ENCODE measurements at places on chromosomes 3 and 15. TPM values are rescaled to one million over a fixed set of nuclear protein-coding genes. Genes with fewer than 3 reads are reported as not detected.
A peak's percentile ranks its signal among the peaks of the same experiment; 100 is the strongest.

DNA sequence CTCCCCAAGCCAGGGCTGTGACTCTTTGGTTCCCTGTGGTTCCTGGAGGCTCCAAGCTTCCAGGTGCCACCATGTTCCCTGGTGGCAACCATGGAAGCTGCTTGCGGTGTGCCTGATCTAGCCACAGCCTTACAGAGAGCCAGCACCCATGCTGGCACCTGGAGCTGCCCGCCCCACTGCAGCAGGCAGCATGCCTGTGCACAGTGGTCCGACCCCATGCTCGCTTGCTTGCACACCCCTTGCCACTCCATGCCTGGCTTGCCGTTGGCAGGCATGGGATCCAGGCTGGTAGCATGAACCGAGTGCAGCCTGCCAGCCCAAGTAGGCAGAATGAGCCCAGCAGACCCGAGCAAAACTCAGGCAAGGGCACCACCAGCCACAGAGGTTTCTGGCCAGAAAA is 53.9 kb downstream of the SLMAP start:
- DNase-seq: no peak

Gene SLC28A2
- total RNA-seq: not detected

DNA sequence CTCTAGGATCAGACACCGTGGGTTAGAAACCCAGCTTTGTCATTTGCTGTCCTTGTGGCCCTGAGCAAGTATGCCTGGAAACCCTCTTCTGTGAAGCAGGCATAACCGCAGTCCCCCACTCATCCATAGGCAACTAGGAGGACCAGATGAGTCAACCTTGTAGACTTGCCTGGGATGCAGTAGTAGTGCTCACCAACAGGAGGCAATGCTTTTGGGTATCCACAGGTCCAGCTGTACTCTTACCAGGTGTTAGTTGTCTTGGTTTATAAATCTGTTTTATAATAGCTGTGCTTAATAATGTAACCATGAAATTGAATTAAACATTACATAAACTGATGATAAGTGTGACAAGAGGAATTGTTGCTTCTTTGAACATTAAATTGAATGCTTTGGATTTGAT is 389.3 kb downstream of the IL20RB start:
- DNase-seq: no peak

Gene ST8SIA2
- total RNA-seq: 54.4 TPM

DNA sequence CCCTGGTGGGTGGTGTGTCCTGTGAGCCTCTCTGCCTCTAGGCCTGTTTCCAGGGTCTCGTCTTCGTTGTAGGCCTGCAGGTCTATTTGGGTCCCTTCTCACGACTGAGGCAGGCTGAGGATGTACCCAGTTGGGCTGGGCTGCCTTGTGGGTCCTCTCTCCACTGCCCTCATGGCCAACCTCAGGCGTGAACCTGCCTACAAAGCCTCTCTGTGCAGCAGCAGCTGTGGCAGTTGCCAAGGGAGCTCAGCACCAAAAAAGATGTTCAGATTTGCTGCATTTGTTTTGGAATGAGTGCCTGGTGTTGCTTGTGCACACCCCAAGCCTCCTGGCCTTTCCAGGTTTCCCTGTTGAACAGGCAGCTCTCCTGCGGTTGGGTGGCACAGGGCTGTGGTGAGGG is 13.4 kb downstream of the KLF13 start:
- DNase-seq: no peak

- DNase-seq: no peak
These were observed 69.6 kb downstream of the SENP2 start for GRCh38 chr3:185655426-185656320.

Gene CPN2
- total RNA-seq: not detected

GRCh38 chr3:23945663-23945912 is 502 bp downstream of the NR1D2 start:
- DNase-seq: no peak

Gene HIGD2B
- total RNA-seq: not detected

GRCh38 chr3:177196008-177196455 is 1.2 kb downstream of the TBL1XR1 start:
- no peak for DNase-seq

Gene TM4SF1
- 22.4 TPM for total RNA-seq

Gene CFAP44
- total RNA-seq: 16.9 TPM

- DNase-seq: peak; percentile 84
These were observed 959 bp downstream of the SFMBT1 start for GRCh38 chr3:53044711-53045517.

GRCh38 chr3:124318014-124318413 is 326.1 kb upstream of the ROPN1 start:
- peak; percentile 82 for DNase-seq

Gene EXD1
- 0.09 TPM for total RNA-seq
